Colonic mucosa (tissue), 4 donors: ENCODE measurements at places on chromosomes 1 and 21.

DNA sequence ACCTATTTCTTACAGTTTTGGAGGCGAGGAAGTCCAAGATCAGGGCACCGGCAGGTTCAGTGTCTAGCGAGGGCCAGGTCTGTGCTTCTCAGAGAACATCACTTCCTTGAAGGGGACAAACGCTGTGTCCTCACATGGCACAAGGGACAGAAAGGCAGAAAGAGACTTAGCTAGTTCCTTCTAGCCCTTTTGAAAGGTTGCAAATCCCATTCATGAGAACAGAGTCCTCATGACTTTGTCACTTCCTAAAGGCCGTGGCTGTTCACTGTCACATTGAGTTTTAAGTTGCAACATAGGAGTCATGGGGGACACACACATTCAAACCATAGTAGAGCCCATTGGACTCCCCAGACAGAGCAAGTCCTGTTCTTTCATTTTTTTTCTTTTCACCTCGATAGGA, 27.4 kb downstream of the PER3 start:
- no peak for DNase-seq

- no peak for DNase-seq
Measured at GRCh38 chr1:89719502-89720306, 86.8 kb downstream of the LRRC8C start.

DNA sequence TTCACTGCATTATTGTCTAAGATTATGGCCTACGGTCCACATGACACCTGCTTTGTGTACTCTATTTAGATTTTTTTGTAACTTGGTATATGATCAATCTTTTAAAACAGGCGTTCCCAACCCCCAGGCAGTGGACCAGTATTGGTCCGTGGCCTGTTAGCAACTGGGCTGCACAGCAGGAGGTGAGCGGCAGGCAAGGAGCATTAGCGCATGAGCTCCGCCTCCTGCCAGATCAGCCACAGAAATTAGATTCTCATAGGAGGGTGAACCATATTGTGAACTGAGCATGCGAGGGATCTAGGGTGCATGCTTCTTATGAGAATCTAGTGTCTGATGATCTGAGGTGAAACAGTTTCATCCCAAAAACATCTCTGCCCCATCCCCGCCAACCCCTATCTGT, 228.4 kb upstream of the NR5A2 start:
- no peak for DNase-seq

DNA sequence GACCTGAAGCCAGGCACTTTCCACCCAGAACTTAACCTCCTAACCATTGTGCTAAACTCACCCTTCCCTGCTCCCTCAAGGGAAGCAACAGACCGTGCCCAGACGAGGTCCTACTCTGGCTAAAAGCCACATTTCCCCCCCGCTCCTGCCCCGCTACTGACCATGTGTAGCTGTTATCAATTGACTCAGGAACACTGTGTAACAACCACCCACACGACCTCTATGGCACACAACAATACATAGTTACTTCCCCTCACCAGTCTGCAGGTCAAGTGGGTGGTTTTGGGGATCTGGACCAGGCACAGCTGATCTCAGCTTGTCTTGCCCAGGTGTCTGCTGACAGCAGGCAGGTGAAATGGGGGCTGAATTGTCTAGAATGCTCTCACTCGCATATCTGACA, 40.1 kb downstream of the CAMK2N1 start:
- DNase-seq, result no peak

DNA sequence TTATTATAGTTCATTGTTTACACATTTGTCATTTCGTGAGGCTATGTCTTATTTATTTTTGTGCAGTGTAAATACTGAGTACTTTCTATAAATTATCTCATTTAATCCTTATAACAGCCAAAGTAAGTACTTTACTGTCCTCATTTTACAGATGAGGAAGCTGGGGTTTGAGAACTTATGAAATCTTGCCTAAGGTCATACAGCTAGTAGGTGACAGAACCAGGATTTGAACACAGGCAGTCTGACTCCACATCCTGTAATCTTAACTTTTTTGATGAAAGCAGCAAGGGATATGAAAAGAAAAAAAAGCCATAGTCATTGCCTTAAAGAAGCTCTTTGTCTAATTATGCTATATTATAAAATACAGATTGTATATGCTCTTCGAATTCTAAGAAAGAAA, 107.1 kb upstream of the BMP8A start:
- no peak for DNase-seq

- DNase-seq, result peak; percentile 32
Measured at GRCh38 chr1:6785728-6786505, 663 bp downstream of the CAMTA1 start.

DNA sequence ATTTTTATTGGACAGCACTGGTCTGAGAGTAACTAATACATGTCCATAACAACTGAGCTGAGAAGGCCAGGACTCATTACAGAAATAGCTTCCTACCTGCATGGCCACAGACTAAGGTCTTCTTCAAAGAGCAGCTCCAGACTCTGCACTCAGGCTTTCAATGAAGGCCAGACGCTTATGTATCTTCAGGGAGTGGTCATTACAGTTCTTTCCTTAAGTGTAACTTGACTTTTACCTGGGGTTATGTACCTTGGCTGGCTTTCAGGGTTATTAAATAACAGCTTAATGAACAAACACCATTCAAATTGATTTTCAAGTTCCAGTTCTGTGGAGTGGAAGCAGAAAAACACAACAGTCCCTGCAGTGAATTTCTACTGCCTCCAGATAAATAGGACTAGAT, 23.8 kb upstream of the SLC22A15 start:
- no peak for DNase-seq

DNA sequence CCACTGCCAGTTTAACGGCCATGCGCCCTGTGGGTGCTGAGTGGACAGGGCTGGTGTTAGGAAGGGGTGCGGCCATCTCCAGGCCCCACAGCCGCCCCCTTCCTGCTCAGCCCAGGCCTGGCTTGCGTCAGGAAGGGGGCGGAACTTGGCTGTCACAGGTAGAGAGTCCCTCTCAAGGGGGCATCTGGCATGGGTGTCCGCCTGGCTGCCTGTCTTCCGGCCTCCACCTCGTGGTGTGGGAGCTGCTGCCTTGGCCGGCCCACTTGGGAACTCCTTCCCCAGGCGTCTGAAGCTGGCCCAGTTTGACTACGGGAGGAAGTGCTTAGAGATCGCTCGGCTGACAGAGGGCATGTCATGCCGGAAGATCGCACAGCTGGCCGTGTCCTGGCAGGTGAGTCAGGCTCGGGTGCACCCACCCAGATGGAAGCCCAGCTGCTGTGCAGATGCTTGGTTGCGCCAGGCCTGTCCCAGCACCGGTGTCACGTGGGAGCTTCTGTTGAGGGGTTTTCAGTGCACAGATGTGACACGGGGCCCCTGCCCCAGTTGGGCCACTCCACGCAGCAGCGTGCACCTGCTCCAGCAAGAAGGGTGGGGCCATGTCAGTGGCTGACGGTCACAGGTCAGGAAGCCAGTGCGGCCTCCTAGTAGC, 9.1 kb upstream of the ATAD3B start:
- DNase-seq, result no peak

DNA sequence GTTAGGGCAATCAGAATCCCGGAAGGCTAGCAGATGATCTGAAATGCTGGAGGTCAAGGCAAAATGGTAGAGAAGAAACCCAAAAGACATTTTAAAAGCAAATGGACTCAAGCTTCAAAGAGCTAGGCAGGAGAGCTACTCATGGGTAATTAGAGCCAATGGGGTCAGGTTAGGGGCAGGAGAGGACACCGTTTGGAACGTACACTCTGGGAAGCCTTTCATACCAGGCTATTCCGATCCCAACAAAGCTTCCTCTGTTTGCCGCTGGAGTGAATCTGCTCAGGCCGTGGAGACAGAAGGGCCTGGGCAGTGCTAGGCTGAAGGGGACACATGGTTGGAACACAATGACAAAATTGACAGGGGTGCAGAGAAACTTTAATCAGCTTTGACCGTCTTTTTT, 346.6 kb downstream of the RPS6KC1 start:
- DNase-seq, result no peak
